ENCODE measurements at places on chromosomes 11 and 22.

- DNase-seq: no peak
Measured at GRCh38 chr11:32229576-32230240, 138.8 kb downstream of the RCN1 start.

DNA sequence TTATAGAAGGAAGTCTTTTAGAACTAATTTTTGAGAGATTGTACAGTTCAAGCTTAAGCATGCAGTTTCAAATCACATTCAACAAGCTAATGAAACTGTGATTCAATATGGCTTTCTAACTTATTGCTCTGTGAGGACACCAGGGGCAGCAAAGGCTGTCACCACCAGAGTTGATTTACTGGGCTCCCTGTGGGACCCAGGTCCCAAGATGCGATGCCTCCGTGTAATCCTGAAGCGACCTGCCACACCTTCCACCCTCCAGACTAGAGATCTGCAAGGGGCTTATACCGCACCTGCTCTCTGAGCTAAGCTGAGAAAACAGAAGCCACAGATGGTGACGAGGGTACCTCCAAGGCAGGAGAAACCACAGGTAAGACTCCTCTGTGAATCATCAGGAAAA lies 918 bp upstream of the OR51Q1 start:
- DNase-seq: no peak

DNA sequence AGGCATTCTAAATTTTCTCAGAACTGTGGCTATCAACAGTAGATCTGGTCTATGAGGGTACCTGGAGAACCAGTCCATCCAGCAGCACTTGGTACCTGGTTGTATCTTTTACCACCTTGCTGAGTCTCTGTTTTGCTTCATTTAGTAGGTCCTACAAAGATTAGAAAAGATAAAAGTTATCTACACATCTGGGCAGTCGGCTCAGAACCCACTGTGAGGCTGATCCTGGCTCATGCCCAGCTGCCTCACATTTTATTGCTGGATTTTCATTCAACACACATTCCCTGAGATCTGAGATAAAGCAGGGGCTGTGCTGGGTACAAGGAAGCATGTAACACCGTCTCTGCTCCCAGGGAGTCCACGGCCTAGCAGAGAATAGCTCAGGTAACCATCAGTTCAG lies 27.5 kb downstream of the ATP6V1E1 start:
- no peak for DNase-seq

DNA sequence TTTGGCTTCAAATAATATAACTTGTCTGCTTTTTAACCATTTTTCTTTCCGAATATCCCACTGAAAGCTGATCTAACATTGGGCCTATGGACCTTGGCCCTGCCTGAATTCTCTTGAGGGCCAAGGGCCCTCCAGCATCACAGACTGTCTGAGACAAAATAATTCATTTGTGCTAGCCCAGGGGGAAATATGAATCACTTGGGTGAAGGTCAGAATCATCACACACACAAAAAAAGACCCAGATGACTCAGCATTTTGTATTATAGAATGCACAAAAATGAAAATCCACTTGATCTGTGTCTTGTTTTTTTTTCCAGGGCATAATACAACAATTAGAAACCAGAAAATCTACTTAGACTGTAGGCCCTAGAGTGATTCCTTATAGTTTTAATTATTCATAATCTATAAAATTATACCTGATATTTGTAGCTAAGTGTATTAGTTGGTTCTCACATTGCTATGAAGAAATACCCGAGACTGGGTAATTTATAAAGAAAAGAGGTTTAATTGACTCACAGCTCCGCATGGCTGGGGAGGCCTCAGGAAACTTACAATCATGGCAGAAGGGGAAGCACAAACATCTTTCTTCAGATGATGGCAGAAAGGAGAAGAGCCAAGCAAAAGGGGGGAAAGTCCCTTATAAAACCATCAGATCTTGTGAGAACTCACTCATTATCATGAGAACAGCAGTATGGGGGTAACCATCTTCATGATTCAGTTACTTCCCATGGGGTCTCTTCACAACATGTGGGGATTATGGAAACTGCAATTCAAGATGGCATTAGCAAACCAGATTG lies 15.6 kb upstream of the RDX start:
- DNase-seq: no peak

GRCh38 chr11:65130631-65131416 lies 3.5 kb downstream of the SYVN1 start:
- DNase-seq: no peak

DNA sequence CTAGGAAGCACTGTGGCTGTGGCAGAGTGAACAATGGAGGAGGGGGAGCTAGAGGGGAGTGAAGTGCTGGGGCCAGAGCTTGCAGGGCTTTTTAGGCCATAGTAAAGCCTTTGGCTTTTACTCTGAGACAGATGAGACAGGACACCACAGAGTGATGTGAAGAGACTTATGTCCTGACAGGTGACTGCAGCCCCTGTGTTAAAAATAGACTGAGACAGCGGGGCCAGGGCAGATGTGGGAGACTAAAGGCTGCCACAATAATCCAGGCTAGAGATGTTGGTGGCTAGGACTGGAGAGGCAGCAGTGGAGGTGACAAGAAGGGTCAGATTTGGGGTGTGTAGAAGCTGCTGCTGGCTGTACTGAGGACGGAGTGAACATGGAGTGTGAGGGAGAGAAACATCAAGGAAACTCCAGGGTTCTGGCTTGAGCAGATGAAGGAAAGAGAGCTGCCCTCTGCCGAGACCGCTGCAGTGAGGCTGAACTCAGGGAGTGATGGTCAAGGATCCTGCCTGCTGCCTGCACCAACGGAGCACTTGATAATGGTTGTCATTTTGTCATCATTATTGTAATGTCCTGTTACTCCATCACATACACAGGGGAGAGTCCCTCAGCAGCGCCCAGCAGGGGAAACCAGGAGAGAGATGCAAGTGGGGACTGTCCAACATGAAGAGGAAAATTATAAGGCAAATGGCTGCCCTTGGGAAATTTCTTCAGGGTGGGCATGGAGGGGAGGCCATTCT lies 27.4 kb downstream of the SLC43A1 start:
- no peak for DNase-seq

- no peak for DNase-seq
Measured at GRCh38 chr11:36116161-36116560, 172.3 kb downstream of the LDLRAD3 start.

DNA sequence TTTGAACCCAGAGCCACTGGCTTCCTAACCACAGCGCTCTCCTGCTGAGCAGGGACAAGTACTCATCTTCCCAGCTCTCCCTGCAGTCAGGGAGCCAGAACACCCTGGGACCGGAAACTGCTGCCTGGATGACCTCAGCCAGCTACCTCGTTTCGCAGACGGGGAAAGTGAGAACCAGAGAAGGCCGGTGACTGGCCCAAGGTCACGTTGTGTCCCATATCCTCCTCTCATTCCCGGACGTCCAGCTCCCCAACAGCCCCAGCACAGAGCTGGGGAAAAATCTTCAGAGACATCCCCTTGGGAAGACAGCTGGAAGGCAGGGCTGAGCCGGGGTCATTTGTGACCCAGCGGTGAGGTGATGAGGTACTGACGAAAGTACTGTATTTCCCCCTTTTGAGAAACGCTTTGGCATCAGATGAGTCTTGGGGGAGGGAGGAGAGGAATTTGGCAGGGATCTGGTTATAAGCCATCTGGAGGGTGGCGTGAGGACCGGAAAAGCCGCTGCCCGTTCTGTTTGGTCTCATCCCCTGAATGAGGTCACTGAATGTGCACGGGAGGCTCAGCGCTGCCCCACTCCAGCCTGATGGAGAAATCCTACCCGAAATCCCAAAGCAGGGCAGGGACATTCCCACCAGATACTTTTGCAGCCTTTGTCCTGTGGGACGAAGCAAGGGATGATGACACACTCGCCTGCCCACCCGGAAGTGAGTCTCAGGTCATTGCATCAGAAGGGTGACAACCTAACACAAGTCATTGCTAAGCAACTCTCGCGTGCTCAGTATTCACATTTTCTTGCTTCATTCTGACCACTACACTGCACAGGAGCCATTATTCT lies 41.1 kb downstream of the LIF start:
- no peak for DNase-seq

All from activated T-cell treated with anti-CD3 and anti-CD28 coated beads for 24 hours (primary cell).